ENCODE measurements at places on chromosomes 2 and 18.

- DNase-seq: no peak
Measured at GRCh38 chr18:31482051-31482450, 15.9 kb upstream of the DSG2 start.

- no peak for DNase-seq
Measured at GRCh38 chr2:176317623-176318065, 48.4 kb downstream of the MTX2 start.

DNA sequence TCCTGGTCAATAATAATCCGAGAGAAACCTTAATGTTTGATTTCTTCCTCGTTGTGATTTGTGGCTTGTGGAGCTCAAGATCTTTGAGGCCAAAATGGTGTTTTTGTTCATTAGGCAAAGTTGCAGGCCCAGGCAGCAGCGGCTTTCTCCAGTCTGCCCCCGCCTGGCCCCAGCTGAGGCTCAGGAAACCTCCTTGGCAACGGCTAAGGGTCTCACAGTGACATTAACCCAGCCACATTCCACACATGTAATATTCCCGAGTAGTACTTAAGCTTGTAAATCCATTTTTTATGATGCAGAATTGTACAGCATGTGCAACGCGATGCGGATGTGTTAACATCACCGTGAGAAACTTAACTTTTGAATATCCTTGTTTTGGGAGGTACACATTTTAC is 200.1 kb downstream of the BCL11A start:
- no peak for DNase-seq

- DNase-seq: no peak
Measured at GRCh38 chr2:96823198-96823597, 7.1 kb downstream of the CNNM3 start.

DNA sequence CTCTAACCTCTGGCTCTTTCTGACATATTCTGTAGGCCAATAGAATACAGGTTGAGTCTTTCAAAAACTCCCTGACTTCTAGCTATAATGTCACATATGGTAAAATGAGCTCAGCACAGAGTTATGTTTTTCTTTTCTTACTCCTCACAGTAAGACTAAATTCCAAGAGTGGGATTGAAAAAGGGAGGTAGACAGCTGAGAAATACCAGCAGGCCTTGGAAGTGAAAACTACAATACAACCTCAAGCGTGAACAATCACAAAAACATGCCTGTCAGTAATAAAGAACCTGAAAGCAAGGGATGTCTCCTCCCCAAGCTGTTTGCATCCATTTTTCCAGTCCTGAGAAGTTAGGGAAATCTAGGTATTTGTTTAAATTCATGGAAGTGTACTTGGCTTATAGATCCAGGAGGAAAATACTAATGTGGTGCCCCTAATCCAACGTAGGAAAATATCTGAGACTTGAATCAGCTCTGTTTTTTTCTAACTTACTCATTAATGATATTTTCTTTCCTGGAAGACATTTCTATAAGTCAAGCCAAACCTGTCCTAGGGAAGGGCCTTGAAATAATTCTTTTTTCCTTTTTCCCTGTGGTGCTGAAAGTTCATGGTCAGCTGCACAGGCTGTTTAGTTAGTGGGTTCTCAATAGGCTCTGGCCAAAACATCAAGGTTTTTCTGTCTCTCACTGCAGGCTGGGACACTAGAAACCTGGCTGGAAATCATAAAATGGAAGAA is 167.9 kb upstream of the SPATS2L start:
- DNase-seq: no peak

- no peak for DNase-seq
Measured at GRCh38 chr2:33785201-33786106, 186.4 kb upstream of the FAM98A start.

DNA sequence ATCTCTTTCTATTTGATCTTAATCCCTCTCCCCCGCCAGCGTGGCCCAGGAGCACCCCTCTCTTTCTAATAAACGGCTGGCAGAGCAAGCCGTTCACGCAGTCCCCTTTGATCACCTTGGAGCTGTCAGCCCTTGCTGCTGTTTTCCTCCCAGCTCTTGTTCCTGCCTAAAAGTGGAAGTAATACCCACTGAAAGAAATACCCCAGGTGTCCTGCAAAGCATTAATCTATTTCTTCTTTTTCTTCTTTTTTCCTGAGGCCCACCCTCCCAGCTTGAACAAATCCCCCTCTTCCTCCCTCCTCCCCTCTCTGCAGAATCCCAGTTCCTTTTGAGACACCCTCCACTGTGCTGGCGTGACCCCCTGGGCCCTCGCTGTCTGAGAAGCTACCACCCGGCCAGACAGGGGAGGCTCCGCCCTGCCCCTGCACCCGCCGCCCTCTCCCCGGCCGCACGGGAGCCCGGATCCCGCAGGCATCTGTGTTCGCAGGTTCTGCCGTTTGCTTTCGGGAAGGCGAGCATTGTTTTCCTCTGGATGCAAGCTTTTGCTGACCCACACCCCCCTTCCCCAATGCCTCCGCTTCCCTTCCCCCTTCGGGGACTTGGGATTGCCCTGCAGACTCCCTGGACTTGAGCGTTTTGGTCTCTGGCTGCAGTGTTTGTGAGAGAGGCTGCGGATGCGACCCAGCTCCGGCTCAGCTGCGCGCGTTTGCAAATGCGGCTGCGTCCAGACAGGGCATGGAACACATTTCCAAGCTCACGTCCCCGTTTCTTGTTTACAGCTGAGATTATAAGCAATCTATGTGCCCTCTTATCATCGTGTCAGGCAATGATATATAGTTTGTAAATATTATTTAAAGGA is 631.5 kb downstream of the NYAP2 start:
- DNase-seq: peak; percentile 48

DNA sequence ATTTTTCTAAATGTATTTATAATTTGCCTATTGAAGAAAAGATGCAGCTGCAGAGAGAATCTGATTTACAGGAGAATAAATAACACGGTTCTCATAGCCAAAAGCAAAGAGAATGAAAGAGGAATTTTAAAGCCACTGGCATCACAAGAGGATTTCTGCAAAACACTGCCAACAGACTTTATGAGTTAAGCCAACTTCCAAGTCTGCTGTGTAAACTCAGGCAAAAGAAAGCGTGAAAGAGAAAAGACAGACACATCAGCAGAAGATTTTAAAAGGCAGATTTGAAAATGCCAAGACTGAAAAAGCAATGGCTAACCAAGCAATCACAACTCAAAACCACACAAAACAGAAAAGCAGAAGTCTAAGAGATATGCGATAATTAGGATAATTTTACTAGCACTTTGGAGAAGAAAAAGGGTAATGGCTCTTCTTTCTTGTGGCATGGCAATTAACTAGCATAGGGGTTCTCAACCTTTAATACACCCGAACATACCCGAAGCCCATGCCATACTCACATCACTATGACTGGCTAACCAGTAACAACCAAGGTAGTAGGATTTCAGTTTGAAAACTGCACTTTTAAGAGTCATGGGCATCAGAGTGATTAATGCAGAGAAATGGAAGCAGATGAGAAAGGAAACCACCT is 4.9 kb downstream of the DARS1 start:
- no peak for DNase-seq

DNA sequence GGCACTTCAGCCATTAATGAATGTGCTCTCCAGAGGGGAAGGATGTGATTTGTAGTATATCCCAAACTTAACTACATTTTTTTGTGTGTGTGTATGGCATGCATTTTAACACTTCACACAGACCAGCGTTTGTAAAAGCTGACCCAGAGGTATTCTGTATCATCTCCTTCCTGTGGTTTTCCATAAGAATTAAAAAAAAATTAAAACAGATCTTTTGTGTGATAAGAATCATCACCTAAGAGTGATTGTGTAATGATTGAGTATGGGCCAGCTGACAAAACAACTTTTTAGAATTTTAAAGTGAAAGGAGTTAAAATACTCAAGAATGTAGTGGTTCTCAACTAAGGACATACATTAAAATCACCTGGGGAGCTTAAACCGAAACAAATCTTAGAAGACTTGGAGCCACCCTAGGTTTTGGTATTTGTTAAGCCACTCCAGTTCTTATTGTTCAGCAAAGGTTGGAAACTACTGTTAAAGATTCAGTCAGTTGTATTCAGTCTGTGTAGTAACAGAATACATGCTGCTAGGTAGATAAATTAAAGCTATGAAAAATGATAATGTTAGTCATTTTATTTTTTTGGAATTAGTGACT is 120.1 kb downstream of the HAUS1 start:
- DNase-seq: no peak

Data from NCI-H1092 (cell line).